Erythroblast (primary cell): ENCODE measurements at places on chromosomes 13 and 19.

DNA sequence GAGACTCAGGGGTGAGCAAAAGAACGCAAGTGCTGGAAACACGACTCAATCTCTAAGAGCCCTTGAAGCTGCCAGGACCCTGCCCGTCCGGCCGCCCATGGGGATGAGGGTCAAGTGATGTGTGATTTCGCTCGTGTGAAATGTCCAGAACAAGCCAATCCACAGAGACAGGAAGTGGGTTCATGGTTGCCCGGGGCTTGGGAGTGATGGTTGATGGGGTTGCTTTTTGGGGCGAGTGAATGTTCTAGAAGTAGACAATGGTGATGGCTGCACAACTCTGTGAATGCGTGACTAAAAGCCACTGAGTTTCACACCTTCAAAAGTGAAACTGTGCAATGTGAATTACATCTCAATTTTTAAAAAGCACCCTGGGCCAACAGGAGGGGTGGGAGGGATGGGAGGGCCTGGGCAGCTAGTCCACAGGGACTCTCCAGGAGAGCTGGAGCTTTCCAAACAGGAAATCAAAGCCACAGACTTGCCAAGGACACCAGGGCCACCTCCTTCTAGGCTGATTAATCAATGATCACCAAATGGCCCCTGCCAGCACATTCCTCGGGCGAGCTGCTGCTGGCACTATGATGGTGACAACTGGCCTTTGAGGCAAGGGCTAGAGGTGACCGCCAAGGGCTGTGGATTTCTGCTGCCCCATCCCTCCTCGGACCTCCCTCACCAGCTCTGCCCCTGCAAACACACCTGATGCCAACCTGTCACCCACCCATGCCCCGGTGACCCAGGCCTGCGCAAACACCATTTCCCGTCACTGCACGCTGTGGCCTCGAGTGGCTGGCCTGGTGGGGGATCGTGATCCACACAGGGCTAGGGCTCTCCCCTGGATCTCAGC, 14.0 kb downstream of the DPP9 start:
- DNase-seq = no peak

DNA sequence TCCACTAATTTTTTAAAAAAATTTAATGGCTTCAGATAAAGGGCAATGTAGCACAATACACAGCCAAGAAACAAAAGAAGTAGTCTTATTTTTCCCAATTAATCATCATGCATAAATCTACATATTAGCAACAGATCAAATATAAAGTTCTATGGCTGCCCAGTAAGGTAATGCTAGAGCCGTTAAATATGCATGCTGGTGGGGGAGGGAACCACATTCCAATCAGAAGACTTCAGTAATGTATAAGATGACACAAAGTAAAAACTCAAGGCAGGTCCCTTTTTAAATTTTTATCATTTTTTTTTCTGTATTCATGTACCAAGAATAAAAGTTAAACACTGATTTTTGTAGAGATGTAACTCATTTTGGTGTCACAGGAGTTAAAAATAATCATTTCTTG, 62.0 kb downstream of the MPHOSPH8 start:
- no peak for DNase-seq

DNA sequence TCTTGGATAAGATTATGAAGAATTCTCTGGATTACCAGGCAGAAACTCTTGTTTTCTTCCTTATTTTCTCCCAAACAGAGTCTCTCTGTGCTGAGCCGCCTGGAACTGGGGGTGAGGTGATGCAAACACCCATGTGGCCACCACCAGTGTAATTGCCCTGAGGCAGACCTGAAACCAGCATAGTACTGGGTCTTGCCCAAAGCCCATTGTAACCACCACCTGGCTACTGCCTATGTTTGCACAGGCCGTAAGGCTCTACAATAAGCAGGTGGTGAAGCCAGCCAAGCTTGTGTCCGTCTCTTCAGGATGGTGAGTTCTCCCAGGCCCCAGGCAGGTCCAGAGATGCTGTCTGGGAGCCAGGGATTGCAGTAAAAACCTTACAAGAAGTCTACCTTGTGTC, 18.9 kb upstream of the KBTBD7 start:
- DNase-seq = no peak

- no peak for DNase-seq
Observed at GRCh38 chr19:50875795-50876422, 2.7 kb downstream of the KLK2 start.

- no peak for DNase-seq
Observed at GRCh38 chr13:102589301-102589822, 7.4 kb upstream of the TPP2 start.

- no peak for DNase-seq
Observed at GRCh38 chr19:41442473-41443355, at the start of gene ERICH4. Gene ERICH4, plus strand, starts transcription at chr19:41443156. Its CDS starts 14 bp downstream, at chr19:41443170.

- DNase-seq = no peak
Observed at GRCh38 chr19:1942934-1943555, 2.1 kb downstream of the CSNK1G2 start.

- DNase-seq = no peak
Observed at GRCh38 chr13:41613984-41614661, 156.8 kb downstream of the RGCC start.

- DNase-seq = no peak
Observed at GRCh38 chr13:68908879-68909278, 1198.7 kb upstream of the ATXN8OS start.
